ENCODE measurements at places on chromosomes 3 and 15. TPM values are rescaled to one million over a fixed set of nuclear protein-coding genes. Genes with fewer than 3 reads are reported as not detected.

EPHA3 gene
- total RNA-seq = 13.1 TPM

DNA sequence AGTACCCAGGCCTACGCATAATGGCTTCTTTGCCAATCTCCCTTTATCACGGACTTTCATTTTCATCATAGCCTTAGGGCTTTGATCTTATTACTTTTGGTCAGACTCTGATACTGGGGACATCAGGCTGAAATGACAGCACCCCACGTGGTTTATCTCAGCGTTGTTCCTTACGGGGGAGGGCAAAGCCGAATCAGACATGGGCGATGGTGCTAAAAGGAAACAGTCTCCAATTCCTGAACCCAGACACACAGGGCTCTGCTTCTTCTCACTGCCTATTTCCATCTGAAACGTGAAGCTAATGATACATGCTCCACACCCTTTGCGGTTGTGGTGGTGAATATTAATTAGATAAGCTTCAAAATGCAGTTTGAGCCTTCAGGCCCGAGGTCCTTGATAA, 59.4 kb upstream of the CD47 start:
- DNase-seq = no peak
- H3K4me3 ChIP-seq = no peak overlapping the region
- no peaks in the 10 kb centered on the region for H3K27me3 ChIP-seq
- H3K27ac ChIP-seq = no peak overlapping the region
- no peaks in the 10 kb centered on the region for H3K36me3 ChIP-seq

CASR gene
- not detected for total RNA-seq

BFSP2 gene
- total RNA-seq = not detected

KIF23 gene
- 1.7 TPM for total RNA-seq

DNA sequence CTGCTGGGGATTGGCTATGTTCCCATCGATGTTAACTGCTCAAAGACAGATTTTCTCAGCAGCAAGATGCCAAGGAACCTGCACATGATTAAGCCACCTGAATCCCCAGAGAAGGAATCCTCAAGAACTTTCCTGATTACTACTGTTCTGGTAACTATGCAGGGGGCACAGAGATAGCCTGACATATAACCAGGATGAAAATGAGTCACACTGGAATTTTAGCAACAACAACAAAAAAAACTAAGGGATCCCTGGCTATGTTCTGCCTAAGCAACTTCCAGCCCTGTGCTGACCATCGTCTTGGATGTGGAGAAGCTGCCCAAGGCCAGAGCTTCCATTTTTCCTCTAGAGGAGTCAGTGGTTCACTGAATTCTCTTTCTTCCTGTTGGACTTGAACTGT, 13.8 kb downstream of the RIOX2 start:
- no peak overlapping the region for H3K27ac ChIP-seq
- H3K27me3 ChIP-seq = no peaks in the 10 kb centered on the region
- no peak for DNase-seq
- H3K4me3 ChIP-seq = no peak overlapping the region
- peaks cover 10% of the 10 kb centered on the region for H3K4me1 ChIP-seq

DNA sequence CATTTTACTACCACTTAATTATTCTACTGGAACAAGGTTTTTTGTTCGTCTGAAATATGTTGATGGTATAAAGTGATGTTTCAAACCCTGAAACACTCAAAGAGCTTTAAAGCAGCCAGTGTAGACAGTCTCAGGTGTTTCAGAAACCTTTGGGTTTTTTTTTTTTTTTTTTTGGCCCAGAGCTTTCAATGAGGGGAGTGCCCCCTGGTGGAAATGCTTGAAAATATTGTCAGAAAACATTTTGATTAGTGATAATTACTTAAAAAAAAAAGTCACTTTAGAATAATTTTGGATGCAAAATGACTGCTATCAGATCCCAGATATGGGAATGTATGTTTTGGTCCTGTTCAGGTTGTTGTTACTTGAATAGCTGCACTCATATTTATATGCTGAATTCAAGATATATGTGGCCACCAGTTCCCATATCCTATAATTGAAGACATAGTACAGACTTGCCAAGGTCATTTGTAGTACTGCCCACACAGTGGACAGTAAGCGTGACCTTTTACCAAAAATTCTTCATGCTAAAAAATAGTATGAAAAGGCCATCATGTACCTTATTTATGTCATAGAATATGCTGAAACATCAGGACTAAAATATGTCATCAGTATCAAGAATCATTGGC, 35.9 kb downstream of the SATB1 start:
- peaks cover 6% of the 10 kb centered on the region for H3K36me3 ChIP-seq
- no peak for DNase-seq
- H3K4me3 ChIP-seq = no peak overlapping the region

ERICH6 gene
- total RNA-seq = not detected

- H3K4me3 ChIP-seq = peak overlapping the region; percentile 50
- no peak for DNase-seq
- peaks cover 33% of the 10 kb centered on the region for H3K4me1 ChIP-seq
- no peaks in the 10 kb centered on the region for H3K36me3 ChIP-seq
- no peak overlapping the region for H3K27ac ChIP-seq
- peaks cover 42% of the 10 kb centered on the region for H3K27me3 ChIP-seq
Observed at GRCh38 chr15:41511331-41511898, 2.2 kb downstream of the LTK start.

POC1A gene
- total RNA-seq = 2.1 TPM

- no peak overlapping the region for H3K27ac ChIP-seq
- H3K4me1 ChIP-seq = no peaks in the 10 kb centered on the region
- no peak for DNase-seq
Observed at GRCh38 chr15:70789213-70789612, 25.9 kb upstream of the UACA start.

HGD gene
- total RNA-seq = not detected

- H3K27ac ChIP-seq = peak overlapping the region; percentile 89
- H3K36me3 ChIP-seq = no peaks in the 10 kb centered on the region
- DNase-seq = no peak
Observed at GRCh38 chr15:63077952-63078351, 35.4 kb downstream of the TPM1 start.

GRCh38 chr3:123409443-123410148, 39.3 kb downstream of the ADCY5 start:
- H3K4me3 ChIP-seq = no peak overlapping the region
- peak overlapping the region; percentile 91 for H3K27ac ChIP-seq
- DNase-seq = no peak
- no peaks in the 10 kb centered on the region for H3K36me3 ChIP-seq
- no peaks in the 10 kb centered on the region for H3K27me3 ChIP-seq

All from esophagus muscularis mucosa (tissue), 4 donors.